ENCODE measurements at places on chromosomes 3 and 15. TPM values are rescaled to one million over a fixed set of nuclear protein-coding genes. Genes with fewer than 3 reads are reported as not detected.

The SCAANT1 gene
- not detected for total RNA-seq

- H3K4me3 ChIP-seq = no peak overlapping the region
- no peak overlapping the region for H3K27ac ChIP-seq
- H3K27me3 ChIP-seq = no peaks in the 10 kb centered on the region
- H3K36me3 ChIP-seq = no peaks in the 10 kb centered on the region
Measured at GRCh38 chr3:38253704-38254103, 11.9 kb upstream of the SLC22A13 start.

DNA sequence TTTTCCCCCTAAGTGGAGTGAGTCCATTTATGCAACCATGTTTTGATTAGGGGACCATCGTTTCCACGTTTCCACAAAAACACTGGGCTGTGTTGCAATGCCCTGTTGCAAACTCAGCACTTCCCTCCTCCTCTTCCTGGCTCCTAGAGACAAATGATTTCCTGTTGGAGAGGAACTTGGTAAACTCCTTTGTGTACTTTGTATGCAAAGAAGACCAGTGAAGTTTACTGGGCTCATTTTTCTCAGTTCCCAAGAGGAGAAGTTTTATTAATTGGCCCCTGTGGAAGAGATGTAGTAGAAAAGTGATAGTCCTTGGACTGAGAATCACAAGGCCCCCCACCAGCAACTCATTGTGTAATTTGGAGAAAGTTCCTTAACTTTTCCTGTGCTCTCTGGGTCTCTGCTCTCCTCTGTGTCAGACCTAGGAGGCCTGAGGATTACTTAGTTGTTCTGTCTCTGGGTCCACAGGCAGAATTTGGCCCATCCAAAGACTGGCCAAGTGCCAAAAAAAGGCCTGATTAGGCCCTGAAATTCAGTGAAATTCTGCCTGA, 95.0 kb downstream of the ATG7 start:
- no peak for DNase-seq
- H3K4me1 ChIP-seq = peaks cover 26% of the 10 kb centered on the region
- H3K27me3 ChIP-seq = no peaks in the 10 kb centered on the region
- H3K36me3 ChIP-seq = peaks cover 21% of the 10 kb centered on the region

DNA sequence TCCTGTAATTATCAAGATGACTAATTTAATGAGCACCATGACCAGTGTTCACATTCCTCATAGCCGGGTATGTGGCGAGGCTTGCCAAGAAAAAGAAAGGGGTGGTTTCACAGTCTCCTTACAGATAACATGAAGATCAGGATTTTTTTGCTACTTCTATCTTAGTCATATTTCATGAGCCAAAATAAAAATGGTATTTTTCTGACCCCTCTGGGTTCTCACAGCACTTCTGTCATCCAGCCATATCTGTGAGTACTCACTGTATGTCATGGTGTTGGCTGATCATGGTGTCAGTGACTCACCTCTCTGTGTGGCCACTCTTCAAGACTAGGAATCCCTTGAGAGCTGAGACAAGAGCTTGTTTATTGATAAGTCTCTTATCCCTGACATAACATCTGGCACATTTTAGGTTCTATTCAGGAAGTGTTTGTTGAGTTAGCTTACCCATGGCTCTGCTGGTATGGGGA, 130.5 kb upstream of the LMCD1 start:
- no peak for DNase-seq
- H3K4me3 ChIP-seq = no peak overlapping the region
- no peak overlapping the region for H3K27ac ChIP-seq
- no peaks in the 10 kb centered on the region for H3K27me3 ChIP-seq
- H3K4me1 ChIP-seq = no peaks in the 10 kb centered on the region

DNA sequence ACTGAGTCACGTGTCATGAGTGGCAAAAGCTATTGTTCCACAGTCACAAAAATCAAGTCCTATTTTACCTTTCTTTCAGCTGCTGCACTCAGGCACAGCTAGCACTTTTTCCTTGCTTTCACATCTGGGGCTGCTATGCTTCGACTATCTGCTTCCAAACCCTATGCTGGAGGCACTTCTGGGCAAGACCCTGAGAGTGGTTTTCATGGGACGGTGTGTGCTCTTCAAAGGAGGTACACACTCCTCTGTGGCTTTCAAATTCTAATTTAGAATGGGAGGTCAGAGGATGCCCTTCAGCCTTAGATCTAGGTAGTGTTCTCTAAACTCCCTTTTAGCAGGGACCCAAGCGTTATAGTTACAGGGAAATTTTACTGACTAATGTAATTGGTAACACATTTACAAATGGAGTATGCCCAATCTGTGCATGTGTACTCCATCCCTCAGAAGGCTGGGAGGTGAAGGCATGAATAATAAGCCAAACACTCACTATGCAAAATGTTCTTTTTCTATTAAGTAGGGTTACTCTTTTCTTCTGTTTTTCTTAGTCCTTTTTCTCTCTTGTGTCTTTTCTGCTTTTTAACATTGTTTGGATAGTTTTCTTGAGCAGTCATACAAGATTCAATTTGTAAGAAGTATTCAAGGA, 188.3 kb downstream of the LSAMP start:
- H3K27me3 ChIP-seq = no peaks in the 10 kb centered on the region
- no peak for DNase-seq
- peaks cover 5% of the 10 kb centered on the region for H3K4me1 ChIP-seq

The ISLR2 gene
- 3.4 TPM for total RNA-seq
